ENCODE measurements at places on chromosomes 1 and 21.

GRCh38 chr1:113247782-113248181, 142.5 kb upstream of the MAGI3 start:
- no peak for DNase-seq

GRCh38 chr1:222087221-222087920, 345.5 kb upstream of the DUSP10 start:
- DNase-seq = no peak

DNA sequence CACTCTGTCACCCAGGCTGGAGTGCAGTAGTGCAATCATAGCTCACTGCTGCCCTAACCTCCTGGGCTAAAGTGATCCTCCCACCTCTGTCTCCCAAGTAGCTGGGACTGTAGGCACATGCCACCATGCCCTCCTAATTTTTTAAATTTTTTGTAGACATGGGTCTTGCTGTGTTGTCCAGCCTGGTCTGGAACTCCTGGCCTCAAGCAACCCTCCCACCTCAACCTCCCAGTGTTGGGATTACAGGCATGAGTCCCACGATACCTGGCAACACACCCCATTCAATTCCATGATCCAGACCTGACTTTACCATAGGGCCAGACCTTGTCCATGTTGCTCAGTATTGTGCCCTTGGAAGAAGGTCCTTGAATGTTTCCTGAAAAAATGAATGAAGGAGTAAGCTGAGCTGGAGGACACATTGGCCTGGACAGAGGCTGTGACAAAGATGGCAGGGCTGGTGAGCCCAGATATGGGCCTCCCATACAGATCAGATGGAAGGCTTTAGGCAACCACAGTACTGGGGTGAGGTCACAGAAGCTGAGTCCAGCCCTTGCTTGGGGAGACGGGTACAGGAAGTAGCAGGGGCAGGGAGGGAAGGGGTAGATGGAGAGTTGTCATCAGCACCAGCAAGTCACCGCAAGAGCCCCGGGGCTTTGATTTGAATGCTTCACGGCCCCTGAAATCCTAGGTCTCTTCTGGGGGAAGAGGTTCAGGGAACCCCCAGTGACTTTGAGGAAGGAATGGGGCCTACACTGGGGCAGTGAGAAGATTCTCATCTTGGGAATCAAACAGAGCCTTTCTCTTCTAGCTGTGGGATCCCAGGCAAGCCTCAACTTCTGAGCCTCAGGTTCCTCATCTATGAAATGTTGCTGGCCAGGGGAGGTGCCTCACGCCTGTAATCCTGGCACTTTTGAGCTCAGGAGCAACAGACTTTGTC, 40.1 kb upstream of the DMBX1 start:
- no peak for DNase-seq

GRCh38 chr1:167219646-167220536, 795 bp upstream of the POU2F1 start:
- peak; percentile 92 for DNase-seq

- no peak for DNase-seq
These were observed 241.4 kb downstream of the TOMM20 start for GRCh38 chr1:234887016-234887900.

GRCh38 chr1:227006226-227006796, 66.2 kb downstream of the COQ8A start:
- no peak for DNase-seq

DNA sequence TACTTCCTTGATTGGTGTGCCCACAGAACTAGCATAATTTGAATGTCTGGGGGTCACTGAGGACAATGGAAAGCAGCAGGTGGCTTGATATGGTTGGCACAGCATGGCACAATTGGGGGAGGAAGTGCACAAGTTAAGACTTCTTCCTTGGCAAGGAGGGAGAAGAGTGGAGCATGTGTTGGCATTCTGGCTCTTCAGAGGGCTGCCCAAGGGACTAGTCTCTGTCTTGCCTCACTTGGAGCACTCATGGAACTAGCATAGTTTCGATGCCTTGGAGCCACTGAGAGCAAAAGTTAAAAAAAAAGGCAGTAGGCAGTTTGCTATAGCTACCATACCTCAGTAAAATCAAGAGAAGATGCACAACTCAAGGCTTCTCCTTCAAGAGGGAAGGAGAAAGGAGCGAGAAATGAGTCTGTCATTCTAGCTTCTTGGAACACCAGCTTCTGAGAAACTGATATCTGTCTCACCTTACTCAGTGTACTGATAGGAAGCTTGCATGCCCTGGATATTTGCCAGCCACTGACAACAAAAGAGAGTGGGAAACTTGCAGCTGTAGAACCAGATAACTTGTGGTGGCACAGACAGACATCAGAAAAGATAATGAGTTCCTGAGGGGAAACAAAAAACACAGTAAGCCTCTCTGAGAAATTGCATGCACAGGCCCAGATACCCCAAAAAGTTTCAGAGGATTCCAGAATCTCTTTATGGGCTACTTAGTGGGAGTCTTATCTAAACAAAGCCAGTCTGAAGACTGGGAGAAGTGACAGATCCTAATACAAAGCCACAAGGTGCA, 207.5 kb upstream of the SAMSN1 start:
- no peak for DNase-seq

DNA sequence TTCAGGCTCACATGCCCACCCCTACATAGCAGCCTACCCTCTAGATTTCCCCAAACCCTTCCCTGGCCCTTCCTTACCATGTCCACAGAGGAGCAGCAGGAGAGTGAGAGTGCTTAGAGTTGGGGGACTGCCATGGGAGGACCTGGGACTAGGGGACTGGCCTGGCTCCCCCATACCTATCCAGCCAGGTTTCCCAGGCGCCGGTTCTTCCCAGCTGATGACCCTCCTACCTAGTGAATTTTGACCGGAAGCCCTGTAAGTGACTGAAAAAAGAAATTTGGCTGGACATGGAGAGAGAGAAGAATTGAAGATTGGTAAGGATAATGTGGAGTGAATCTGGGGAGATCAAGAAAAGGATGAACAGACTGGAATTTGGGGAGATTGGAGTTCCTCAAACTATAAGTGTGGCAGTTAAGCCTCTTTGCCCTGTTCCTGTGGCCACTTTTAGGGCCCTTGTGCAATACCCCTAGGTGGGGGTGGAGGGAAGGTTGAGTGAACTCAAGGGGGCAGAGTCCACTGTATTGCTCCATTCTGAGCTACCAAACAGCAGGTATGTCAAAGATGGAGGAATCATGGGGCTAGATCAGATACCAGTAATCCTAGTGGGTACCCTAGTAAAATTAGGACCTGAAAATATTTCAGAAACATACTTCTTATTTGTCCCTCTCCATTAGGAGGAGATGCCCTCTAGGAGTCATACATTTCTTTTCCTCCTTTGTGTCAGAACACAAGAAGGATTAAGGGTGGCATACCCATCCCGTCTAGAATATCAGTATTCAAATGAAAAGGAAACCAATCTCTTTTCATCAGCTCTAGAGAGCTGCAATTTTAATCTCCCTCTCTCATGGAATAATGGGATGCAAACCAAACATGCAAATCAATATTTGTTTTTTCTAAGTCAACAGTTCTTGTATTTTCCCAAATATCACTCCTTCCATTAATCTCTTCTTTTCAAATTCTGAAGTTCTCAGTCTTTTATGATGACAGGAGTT, 1.2 kb downstream of the HJV start:
- no peak for DNase-seq

DNA sequence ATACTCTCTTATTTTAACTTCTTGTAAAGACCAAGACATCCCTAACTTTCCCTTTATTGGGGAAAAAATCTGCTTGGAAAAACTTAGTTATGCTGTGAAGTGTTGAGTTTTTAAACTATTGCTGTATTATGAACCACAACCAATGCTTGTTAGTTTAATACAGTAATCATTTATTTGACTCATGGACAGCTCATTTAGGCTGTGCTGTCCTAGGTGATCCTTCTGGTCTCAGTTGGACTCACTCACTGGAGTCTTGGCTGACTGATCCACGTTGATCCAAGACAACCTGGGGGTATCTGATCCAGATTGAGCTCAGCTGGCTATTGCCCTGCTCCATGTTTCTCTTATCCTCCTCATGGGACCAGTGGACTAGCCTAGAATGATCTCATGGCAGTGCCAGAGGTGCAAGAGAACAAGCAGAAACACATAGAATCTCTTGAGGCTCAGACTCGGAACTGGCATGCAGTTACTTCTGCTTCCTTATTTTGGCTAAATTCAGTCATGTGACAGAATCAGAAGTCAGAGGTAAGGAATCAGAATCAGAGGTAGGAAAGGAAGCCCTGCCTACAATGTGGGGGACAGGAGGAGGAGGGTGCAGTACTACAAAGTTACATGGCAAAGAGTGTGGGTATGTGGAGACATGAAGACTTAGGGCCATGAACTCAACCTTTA, 156.5 kb downstream of the FGGY start:
- no peak for DNase-seq

DNA sequence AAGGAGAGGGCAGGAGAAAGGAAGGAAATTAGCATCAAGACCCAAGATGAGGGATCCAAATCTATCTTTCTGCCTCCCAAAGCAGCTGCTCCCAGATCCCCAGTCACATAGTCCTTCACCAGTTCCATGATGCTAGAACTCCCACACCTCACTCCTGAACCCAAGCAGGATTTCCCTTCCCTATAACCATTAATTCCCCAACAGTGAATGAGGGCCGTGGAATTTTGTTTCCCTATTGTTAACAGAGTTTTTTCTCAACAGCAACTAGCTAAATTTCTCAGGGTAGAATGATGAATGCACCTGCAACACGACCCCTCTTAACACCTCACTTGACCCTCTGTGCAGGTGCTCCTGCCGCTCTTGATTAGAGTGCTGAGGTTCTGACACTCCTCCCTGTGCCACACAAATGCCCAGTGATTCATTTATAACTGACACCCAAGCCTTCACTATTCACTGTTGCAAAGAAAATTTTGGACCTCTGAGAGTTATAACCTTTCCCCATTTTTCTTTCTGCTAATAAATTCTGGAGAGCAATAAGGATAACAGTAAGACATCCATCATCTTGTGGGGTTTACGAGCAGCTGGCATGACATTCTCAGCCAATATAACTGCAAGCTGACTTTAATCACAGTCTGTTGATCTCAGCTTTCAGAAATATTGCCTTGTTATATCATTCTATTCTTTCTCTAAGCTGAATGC, 25.4 kb upstream of the NPL start:
- DNase-seq = no peak

- DNase-seq = no peak
These were observed 26.8 kb downstream of the TSHB start for GRCh38 chr1:115056395-115056798.

DNA sequence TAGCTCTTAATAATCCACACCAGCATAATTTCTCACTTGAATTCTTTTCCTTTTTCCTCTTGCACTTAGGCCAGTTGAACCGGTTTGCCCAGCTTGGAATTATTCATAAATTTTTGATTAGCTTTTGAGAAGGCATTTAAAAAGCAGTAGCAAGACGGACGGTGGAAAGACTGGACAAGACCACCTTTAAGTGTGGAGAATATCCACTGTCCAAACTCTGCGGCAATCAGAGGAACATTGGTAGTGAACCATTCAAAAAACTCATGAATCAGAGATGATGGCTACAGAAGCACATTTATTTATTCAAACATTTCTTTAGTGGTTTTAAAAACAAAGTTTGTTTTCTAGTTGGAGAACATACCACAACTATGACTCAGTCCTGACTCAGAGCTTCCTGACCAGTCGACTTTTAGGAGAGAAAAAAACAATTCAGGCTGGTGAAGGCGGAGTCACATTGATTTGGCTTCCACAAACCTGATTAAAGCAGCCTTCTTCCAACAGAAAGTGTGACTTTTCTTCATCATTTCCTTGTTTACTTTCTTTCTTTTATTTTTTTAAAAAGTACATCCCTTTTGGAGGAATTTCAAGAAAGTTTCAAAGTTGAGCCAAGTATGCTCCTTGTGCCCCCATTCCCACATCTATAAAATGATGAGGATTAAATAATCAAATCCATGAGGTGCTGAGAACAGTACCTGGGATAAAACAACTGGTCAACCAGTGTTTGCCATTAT, 128.8 kb downstream of the ADSS2 start:
- DNase-seq = peak; percentile 29

DNA sequence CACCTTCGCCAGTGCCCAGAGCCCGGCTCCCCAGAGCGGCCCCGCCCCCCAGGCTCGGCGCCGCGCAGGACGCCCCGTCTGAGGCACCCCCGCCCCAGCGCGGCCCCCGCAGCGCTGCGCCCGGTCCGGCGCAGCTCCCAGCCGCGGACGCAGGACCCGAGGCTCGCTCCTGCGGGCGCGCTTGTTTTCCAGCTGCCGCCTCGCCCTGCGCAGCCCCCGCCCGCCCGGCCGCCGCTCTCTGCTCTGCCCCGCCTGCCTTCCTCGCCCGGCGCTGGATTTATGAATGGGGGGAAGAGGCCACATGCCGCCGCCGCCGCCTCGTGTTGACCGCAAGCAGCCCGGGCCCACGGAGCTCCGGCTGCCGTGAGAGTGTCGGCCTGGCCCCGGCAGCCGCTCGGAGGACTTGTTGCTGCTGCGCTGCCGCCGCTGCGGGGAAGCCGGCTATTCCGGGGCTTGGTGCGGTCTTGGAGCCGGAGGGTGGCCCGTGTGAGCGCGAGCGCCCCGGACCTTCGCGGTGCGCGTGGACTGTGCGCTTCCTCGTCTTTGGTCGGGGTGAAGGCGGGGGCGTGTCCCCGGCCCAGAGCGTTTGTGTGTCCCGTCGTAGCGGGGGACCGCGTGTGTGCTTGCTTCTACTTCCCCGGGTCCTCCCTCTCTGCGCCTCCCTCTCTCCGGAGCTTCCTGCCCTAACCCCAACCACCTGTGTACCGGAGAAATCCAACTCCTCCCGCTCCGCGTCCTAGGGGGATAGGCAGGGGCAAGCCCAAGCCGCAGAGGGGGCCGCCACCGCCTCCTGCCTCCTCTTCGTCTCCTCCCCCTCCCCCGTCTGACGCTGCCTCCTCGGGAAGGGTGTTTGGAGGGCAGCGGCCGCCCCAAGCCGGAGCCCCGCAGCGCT, 736 bp downstream of the KCNC4 start:
- peak; percentile 57 for DNase-seq

- no peak for DNase-seq
These were observed 53.2 kb downstream of the DNAJC6 start for GRCh38 chr1:65362545-65362944.

GRCh38 chr1:246647513-246647912, 76.7 kb upstream of the SCCPDH start:
- no peak for DNase-seq

- no peak for DNase-seq
These were observed 195.6 kb upstream of the CAMK1G start for GRCh38 chr1:209387969-209388329.

DNA sequence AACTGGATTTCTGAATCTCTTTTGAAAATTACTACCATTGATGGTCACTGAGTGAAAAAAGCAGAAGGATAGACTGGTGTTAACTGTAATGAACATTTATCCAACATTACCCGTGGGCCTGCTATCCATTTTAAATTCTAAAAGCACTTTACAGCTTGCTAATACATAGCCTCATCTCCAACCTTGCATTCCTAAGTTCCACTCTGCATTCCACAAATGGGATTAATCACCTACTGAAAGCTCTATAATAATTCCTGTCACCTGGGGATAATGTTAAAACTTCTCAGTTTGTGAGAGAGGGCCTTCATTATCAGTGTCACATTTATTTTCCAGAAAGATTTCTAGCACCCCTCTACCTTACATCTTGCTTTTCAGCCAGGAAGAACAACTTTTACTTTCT, 38.2 kb downstream of the PTPRC start:
- DNase-seq = no peak

- DNase-seq = no peak
These were observed 249.0 kb downstream of the SETD4 start for GRCh38 chr21:35811191-35811806.

Measured in activated naive CD4-positive, alpha-beta T cell treated with Interleukin-2 at 50 U/mL for 16 hours (primary cell).